ENCODE measurements at places on chromosomes 1 and 21. TPM values are rescaled to one million over a fixed set of nuclear protein-coding genes. Genes with fewer than 3 reads are reported as not detected.

PTP4A2 gene
- total RNA-seq: 384 TPM

RGS7 gene
- total RNA-seq: not detected

DNA sequence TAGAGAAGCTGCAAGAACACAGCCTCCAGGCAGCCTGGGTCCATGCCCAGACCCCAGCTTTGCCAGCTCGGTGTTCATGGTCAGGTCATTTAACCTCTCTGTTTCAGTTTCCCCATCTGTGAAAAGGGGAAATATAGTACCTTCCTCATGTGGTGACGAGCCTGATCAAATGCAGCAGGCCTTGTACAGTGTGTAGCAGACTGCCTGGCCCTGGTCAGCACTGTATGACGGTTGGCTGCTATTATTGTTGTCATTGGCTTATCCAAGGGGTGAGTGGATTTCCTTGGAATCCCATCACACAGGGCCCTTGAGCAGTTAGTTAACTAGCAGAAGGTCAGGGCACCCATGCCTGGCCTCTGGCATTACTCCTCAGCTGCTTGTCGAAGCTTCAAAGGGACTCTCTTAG is 6.6 kb upstream of the TMEM51 start:
- H3K36me3 ChIP-seq: no peaks in the 10 kb centered on the region
- no peak overlapping the region for H3K27ac ChIP-seq
- peaks cover 87% of the 10 kb centered on the region for H3K27me3 ChIP-seq
- H3K4me3 ChIP-seq: no peak overlapping the region
- no peaks in the 10 kb centered on the region for H3K4me1 ChIP-seq
- no peak for DNase-seq

DNA sequence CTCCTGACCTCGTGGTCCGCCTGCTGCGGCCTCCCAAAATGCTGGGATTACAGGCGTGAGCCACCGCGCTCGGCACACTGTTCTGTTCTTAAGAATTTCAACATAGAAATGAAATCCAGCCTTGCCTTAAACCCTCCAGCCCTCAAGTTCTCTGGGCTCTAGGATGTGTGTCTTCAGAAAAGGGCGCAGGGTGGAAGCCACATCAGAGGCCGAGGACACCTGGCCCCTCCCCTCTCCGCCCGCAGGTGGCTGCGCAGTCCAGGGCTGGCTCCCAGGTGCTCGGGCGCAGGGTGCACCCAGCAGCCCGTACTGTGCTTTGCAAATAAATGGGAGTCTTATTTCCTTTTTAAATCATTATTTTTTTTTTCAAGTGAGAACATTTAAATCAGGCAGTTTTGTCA is 2.0 kb upstream of the C1orf174 start:
- H3K4me3 ChIP-seq: peak overlapping the region; percentile 95
- H3K36me3 ChIP-seq: no peaks in the 10 kb centered on the region
- peaks cover 24% of the 10 kb centered on the region for H3K4me1 ChIP-seq
- H3K27ac ChIP-seq: peak overlapping the region; percentile 85
- peaks cover 5% of the 10 kb centered on the region for H3K27me3 ChIP-seq

- H3K4me3 ChIP-seq: no peak overlapping the region
- DNase-seq: no peak
- H3K36me3 ChIP-seq: no peaks in the 10 kb centered on the region
- H3K27me3 ChIP-seq: no peaks in the 10 kb centered on the region
- H3K4me1 ChIP-seq: peaks cover 2% of the 10 kb centered on the region
- H3K27ac ChIP-seq: no peak overlapping the region
Observed at GRCh38 chr1:203898458-203899352, 37.3 kb downstream of the SNRPE start.

All from T-helper 17 cell (primary cell).